ENCODE measurements at places on chromosomes 5 and 9.

DNA sequence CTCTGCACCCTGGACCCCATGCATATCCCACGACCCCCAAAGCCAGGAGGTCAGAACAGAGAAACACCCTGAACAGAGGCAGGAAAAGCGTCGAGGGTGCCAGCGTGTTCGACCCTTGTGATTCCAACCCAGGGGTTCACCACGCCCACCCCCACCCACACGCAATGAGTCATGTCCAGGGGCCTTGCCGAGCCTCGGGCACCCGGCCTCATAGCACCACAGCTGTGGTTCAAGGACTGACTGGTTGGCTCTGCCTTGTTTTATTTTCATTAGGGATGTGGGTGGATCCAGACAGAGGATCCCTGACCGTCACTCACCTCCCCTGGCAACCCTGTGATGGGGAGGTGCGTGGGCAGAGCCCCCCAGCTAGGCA, 9.5 kb upstream of the QSOX2 start:
- DNase-seq, result no peak

DNA sequence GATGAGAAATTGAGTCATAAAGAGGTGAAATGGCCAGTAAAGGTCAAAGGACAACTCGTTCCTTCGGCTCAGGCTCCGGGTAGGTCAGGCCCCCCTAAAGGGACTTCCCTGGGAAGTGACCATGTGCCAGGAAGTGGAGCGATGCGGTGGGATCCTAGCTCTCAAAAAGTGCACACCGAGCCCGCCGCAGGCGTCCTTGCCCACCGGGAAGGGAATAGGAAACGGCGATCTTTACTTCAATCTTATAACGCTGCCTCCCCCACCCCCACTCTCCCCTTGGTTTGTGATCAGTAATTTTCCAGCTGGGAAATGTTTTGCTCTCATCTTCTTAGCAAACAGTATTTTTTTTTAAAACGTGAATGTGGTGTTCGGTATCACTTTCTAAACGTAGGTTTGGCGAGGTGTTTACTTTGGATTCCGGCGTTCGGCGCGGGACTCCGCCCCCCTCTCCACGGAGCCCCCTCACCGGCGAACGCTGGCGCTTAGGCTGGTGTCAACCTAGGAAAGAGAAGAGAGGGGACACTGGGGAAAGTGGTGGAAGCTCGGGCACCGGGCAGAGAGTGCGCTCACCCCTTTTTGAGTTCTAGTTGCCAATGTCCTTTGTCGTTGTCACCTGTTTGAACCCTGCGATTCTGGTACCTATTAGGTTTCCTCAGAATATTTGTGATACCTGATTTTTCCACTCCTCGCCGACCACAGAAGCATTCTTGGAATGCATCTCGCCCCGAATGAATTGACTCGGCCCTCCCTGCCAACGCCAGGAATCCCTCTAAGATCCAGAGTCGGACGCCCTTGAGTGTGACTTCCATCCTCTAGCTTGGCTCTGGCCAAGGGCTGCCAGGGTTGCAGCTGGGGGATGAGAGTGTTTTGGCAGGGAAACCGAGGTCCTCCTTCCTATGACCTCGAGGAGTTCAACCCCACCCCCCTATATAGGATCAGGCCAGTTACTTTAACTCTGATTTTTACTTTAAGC, 1.8 kb upstream of the KLF4 start:
- DNase-seq, result no peak

- DNase-seq, result no peak
Measured at GRCh38 chr5:168162464-168162863, 129.0 kb upstream of the WWC1 start.

DNA sequence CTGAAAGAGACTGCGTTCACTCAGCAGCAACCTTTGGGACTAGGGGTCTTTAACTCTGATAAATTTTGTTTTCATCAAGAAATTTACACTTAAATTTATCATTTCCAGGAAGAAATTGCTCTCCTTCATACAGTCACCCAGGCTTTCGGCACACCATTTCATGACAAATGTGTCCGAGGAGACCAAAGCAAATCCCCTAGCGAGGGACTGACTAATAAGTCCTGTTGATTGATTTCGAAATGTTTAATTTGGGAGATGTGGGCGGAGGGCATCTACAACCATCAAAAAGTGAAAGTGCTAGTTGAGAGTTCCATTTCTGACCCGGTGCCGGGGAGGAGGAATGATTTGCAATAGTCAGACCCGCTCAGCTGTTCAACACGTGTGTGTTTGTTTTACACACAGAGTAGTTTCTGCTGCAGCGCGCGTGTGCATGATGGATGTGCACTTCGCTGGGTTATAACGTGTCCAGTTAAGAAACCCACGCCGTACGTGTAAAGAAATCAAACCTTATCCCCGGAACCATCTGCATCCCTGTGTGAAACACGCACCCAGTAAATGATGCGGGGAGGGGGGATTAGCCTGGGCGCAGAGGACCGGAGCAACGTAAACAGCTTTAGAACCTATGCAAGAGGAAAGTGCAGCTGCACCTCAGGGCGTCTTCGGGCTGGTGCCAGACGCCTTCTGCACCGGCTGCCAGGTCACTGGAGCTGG, 845 bp upstream of the NR4A3 start:
- DNase-seq, result peak; percentile 82

DNA sequence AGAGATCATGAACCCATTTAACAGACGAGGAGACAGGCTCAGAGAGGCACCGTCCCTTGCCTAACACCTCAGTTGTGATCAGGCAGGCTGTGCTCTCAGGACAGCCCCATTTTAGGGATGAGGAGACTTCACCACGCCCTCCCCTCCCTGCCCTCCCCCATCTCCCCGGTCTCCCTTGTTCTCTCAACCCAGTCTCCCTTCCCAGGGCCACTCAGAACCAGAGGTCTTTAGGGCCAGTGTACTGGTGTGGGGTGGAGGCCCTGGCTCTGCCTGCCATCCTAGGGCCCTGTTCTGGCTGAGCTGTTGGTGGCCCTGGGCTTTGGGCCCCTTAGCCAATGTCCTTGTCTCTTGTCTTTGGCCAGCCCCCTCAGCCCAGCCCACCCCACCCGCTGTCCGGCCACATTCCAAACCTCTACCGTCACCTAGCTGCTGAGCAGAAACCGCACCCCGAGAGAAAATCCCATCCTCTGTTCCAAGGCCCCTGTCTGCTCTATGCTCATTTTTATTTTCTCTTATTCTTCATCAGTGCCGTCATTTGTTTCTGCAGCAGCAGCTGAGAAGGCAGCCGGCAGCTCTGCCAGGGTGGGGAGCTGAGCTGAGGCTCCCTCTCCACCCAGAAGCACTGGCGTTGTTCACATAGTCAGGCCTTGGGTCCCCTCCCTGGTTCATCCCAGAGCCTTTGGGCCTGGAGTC, 33.9 kb downstream of the OLFML2A start:
- no peak for DNase-seq

GRCh38 chr5:167936022-167936421, 355.4 kb upstream of the WWC1 start:
- no peak for DNase-seq

- DNase-seq, result no peak
Measured at GRCh38 chr5:135954899-135955298, at the start of gene LECT2. Gene LECT2 (minus strand): TSS chr5:135954983. CDS start chr5:135954833, 150 bp downstream.

DNA sequence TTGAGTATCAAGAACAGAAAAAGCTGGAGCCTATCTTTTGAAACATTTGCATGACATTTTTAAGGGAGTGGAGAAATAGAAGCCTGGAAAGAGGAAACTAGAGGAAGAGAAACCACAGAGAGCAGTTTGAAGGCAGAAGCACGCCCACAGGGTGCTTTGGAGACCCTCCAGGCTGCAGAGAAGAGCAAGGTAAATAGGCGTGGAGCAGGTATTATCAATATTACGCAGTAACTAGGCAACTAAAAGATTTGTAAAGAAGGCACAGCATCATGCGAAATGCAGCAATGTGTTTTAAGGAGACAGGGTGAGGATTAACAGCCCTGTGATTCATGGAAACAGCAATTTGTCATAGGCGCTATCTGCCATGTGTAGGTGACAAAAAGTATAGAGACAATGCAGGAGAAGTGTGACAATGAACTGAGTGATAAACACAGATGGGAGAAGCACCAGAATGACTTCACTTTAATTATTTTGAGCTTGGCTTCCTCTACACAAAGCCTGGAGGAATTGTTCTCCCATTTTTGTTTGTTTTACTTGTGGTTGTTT, 281.2 kb downstream of the BRINP1 start:
- DNase-seq, result no peak

DNA sequence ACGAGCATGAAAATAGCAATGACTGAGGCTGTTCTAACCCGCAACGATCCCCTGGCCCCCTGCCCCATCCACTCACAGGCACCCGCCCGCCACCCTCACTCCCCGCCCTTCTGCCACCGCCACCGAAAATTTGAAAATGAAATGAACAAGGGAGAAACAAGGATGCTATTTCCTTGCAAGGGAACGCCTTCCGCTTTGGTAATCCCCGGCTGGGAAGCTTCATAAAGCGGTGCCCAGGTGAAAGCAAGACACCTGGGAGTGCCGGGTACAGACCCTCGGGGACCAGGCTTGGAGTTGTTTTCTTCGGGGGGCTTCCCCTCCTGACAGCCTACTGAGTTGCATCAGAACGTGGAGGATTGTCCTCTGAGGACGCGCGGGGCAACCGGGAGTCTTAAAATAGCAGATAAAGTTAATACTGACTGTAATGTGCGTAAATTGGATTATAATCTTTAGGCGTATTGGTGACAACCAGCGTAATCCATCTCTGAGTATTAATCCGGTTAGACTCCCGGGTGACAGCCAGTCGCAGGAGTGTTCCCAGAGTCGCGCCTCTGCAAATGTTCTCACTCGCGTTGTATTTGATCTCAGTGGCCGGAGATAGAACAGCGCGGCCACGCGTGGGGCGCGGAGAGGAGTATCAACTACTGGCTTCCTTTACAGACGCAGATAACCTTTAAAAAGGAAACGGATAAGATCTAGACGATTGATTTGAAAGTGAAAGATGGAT, 885 bp upstream of the MLLT3 start:
- DNase-seq, result peak; percentile 77

GRCh38 chr9:136978073-136978864, 965 bp downstream of the PTGDS start:
- DNase-seq, result peak; percentile 57

DNA sequence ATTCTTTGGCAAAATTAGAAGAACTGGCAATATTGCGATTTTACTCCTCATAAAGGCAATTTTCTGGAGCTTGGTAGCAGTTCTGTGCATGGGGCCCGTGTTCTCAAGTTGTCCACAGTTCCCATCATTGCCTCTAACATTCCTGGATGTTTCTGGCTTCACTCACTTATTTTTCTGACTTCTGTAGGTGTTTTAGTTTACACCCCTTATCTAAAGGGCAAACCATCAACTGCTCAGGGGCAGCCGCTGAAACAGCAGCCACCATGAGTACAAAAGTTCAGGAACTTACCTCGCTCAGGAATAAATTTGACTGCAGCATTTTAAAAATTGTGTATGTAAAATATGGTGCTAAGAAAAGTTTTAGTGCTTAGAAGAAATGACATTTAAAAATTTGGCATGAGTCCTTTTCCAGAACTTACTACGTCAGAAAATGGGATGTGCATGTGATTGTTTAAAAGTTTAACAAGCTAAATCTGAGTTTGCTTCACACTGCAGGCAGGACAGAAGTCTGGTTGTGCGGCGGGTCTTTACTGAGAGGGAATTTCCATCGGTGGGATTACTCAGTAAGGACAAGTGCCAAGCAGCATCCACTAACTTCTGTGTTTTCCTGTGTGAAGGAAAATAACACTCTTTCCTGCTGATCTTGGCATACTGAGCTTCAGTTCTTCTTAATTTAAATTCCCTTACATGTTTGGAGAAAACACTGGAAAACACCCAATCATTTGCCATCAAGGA, 261.7 kb downstream of the MAT2B start:
- no peak for DNase-seq

DNA sequence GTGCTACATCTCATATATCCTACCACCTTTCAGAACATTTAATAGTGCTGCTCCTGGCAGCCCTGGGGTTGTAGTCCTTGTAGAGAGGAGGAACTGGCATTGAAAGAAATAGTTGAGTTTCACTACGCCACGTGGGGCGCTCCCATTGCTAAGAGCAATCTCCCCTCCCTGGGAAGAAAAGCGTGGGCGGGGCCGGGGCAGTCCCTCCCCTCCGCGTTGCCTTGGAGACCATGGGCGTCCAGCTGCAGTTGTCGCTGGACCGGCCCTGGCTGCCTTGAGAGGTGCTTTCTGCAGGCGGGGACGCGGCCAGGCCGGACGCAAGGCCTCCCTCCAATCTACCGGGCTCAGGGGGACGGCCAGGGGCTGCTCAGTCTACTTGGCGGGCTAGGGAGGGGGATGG, 368 bp upstream of the CCDC180 start:
- DNase-seq, result no peak

DNA sequence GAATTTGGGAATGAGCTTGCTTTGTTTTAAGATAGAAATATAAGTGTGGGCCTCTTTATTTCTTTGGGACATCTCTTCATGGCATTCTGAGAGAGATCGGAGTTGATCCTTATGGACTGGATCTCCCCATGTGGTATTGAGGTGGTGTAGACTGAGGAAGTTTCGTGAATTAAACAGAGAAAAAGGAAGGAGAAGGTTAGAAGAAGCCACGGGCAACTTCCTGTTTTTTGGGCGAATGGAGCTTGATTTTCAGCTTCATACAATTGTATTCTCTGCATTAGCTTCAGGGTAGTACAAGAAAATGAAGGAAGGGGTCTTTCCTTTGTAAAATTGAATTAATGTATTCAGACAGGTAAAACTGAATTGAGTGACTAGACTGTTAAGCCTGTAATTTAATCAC, 70.5 kb upstream of the HMHB1 start:
- no peak for DNase-seq

GRCh38 chr5:131381021-131381420, 117.2 kb downstream of the CDC42SE2 start:
- no peak for DNase-seq

DNA sequence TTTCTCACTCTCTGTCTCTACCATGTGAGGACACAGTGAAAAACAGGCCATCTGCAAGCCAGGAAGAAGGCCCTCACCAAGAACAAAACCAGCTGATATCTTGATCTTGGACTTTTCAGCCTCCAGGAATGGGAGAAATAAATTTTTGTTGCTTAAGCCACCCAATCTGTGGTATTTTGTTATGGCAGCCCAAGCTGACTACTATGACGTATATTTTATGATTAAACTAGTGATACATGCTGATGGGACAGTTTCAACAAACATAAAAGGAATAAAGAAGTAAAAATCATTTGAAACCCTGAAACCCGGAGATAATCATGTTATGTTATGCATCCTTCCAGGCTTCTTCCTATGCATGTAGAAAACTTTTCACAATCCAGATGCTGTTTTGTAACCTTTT, 71.5 kb upstream of the ERBIN start:
- no peak for DNase-seq

GRCh38 chr9:119343059-119343990, 25.9 kb downstream of the BRINP1 start:
- no peak for DNase-seq

DNA sequence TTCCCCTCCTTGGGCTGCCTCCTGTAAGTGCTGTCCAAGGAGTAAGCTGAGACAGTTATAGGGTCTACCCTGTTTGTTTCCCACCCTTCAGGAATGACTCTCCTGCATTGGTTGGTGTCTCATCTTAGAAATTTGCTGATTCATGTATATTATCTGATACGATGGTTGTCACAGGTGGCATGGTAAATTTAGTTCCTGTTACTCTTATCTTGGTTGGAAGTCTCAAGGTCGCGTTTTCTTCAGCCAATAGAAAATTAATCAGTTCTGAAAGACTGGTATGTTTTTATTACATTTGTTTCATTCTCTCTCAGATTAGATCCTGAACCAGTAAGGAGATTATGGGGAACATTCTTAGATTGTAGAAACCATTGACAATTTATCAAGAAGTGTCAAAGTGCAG, 42.7 kb downstream of the SCGB3A1 start:
- no peak for DNase-seq

Data from T-helper 2 cell treated with Interferon-gamma antibody and Interleukin-4, amounts not matched to agents 5 μg/mL and 100 μg/mL, for 36 hours (primary cell).